ENCODE measurements at places on chromosomes 4 and X. TPM values are rescaled to one million over a fixed set of nuclear protein-coding genes. Genes with fewer than 3 reads are reported as not detected.

AWAT2 gene
- total RNA-seq: not detected

XKRX gene
- 0.82 TPM for total RNA-seq

TEX11 gene
- total RNA-seq: not detected

IL21 gene
- not detected for total RNA-seq

AFP gene
- total RNA-seq: 2.3 TPM

PRSS12 gene
- 0.14 TPM for total RNA-seq

RS1 gene
- not detected for total RNA-seq

HERC6 gene
- total RNA-seq: 3.2 TPM

ETDB gene
- total RNA-seq: not detected

SSX1 gene
- total RNA-seq: not detected

DAPP1 gene
- not detected for total RNA-seq

NLGN4X gene
- 0.02 TPM for total RNA-seq

TMEM35A gene
- not detected for total RNA-seq

MAML3 gene
- 11.6 TPM for total RNA-seq

MAGEA10 gene
- 0.05 TPM for total RNA-seq

MAGEA9B gene
- not detected for total RNA-seq

GPR78 gene
- 0.05 TPM for total RNA-seq

SSX3 gene
- not detected for total RNA-seq

DCAF8L2 gene
- not detected for total RNA-seq

CLCN5 gene
- 2.6 TPM for total RNA-seq

DKK2 gene
- not detected for total RNA-seq

KLF3 gene
- total RNA-seq: 13.8 TPM

NEIL3 gene
- 8.4 TPM for total RNA-seq

RIPPLY1 gene
- total RNA-seq: 0.12 TPM

SHOX gene
- total RNA-seq: not detected

RAB40A gene
- total RNA-seq: not detected

NWD2 gene
- total RNA-seq: 0.01 TPM

TMPRSS11F gene
- total RNA-seq: not detected

Measured in A549 treated with Hydrocortisone at 1 μM for 4 hours (cell line).